ENCODE measurements at places on chromosomes 6 and 20.

GRCh38 chr6:35391240-35391968 lies 49.0 kb downstream of the PPARD start:
- DNase-seq: no peak

DNA sequence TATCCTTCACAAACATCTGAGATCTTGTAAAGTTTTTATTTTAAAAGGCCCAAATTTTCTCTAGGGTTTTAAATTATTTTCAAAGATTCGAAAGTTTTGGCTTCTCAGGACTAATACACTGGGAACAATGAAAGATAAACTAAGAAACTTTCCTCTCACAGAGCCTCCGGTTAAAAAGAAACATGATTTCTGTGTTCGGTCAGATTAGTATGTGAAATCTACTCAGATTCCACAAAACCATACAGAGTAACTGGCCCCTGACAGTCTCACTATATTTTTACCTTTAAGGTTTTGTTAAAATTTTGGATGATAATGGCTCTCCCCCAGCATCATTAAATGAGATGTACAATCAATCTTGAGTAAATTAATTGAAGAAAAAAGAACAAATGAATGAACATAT lies 471.0 kb downstream of the COL12A1 start:
- DNase-seq: no peak

GRCh38 chr20:15200147-15200565 lies 862.7 kb upstream of the FLRT3 start:
- DNase-seq: no peak

- no peak for DNase-seq
Measured at GRCh38 chr6:136344420-136344819, 54.8 kb upstream of the BCLAF1 start.

DNA sequence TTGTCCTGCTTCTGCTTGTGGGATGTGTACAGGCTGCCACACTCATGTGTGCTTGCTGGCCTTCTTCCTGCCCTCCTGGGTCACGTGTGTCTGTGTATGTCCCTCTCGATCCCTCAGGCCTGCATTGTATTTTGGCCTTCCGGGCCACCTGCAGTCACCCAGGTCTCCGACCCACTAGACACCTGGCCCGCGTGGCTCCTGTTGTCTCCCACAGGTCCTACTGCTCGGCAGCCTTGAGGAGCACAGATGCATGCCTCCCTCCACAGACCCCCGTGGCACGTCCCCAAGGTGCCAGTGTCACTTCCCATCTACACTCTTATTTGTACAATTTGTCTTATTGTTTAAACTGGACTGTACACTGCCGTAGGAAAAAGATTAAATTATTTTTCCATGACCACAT lies 43.1 kb downstream of the FOXC1 start:
- no peak for DNase-seq

GRCh38 chr6:38180586-38180985 lies 361.1 kb downstream of the ZFAND3 start:
- DNase-seq: no peak

DNA sequence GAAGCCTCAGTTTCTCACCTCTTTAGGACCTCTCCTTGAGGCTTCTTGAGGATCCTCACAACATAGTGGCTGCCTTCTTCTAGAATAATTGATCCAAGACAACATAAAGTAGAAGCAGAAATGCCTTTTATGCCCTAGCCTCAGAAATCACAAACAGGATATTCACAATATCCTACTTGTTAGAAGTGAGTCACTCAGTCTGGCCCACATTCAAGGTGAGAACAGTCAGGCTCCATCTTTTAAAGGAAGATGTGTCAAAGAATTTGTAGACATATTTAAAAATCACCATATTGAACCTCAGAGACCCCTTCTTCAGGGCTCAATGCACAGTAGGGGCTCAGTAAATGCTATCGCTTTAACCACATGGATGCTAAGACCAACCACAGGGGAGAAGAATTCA lies 20.8 kb upstream of the FAM83D start:
- no peak for DNase-seq

GRCh38 chr6:118198746-118199145 lies 291.7 kb downstream of the SLC35F1 start:
- peak; percentile 15 for DNase-seq
